ENCODE measurements at places on chromosomes 3 and 15.

GRCh38 chr3:64084640-64085039 is 61.3 kb upstream of the PSMD6 start:
- DNase-seq: no peak

DNA sequence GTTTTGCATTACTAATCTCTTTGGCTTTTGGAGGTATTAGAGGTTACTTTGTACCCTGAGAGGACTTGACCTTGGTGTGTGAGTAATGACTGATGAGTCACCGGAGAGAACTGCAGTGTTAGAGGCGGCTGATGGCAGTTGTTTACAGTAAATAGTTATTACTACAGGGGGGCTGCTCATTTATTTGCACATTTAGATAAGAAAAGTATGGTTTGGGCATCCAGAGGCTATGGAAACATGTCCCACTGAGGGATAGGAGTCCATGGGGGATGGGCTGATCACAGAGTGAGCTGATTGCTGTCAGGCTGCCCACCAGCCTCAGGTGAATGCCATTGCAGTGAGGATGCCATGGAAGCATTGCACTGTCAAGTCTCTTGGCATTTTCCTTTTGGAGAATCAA is 17.3 kb upstream of the STAC start:
- DNase-seq: no peak

- DNase-seq: no peak
Measured at GRCh38 chr3:35045118-35045517, 594.2 kb upstream of the ARPP21 start.

DNA sequence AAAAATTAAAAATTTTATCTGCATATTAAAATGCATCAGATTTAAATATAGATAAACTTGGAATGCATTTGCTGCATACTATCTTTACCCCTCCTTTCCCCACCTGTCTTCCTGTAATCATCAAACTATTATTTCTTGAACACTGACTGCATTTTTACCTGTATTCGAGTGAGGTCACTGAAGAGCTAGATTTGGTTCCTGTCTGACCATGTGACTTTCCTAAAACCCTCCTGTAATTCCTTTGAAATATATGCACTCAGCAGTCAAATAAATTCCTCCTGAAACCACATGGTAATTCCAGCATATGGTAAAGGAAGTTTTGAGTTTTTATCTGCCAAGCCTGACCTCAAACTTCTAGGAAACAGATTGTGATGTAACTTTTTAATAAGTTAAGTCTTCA is 445.6 kb upstream of the FRG2C start:
- DNase-seq: no peak

GRCh38 chr3:149657926-149658743 is at the start of gene WWTR1:
TSS of gene WWTR1 (minus strand) at chr3:149658025. CDS start at chr3:149657306, 719 bp downstream.
- peak; percentile 96 for DNase-seq

- DNase-seq: no peak
Measured at GRCh38 chr15:52527911-52528563, 643 bp downstream of the MYO5A start.

- DNase-seq: no peak
Measured at GRCh38 chr3:30843877-30844276, 50.6 kb downstream of the GADL1 start.

DNA sequence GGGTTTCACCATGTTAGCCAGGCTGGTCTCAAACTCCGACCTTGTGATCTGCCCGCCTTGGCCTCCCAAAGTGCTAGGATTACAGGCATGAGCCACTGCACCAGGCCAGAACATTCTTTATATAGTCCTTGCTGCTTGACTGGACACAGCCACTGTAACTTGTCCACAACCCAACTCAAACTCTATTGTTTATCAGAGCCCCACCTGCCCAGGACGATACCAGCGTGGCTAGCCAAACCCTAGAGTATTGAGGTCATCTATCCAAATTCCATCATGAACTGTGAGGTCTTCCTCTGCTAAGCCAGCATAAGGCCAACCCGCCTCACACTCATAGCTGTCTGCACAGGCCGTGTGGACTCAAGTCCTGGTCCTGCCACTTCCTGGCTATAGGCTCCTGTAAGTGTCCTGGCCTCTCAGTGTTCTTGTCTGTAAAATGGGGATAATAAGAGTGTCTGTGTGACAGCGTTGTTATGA is 63.9 kb downstream of the DAPK2 start:
- no peak for DNase-seq

- no peak for DNase-seq
Measured at GRCh38 chr3:28901018-28901417, 379.9 kb upstream of the RBMS3 start.

- no peak for DNase-seq
Measured at GRCh38 chr3:134066158-134066541, 36.4 kb upstream of the SLCO2A1 start.

GRCh38 chr3:87621667-87622066 is 345.3 kb upstream of the POU1F1 start:
- DNase-seq: no peak

- DNase-seq: peak; percentile 89
Measured at GRCh38 chr15:74300057-74300795, 64.1 kb downstream of the CCDC33 start.

- DNase-seq: no peak
Measured at GRCh38 chr15:77454265-77454664, 33.6 kb downstream of the HMG20A start.

- no peak for DNase-seq
Measured at GRCh38 chr3:150497956-150498355, 48.3 kb downstream of the SERP1 start.

DNA sequence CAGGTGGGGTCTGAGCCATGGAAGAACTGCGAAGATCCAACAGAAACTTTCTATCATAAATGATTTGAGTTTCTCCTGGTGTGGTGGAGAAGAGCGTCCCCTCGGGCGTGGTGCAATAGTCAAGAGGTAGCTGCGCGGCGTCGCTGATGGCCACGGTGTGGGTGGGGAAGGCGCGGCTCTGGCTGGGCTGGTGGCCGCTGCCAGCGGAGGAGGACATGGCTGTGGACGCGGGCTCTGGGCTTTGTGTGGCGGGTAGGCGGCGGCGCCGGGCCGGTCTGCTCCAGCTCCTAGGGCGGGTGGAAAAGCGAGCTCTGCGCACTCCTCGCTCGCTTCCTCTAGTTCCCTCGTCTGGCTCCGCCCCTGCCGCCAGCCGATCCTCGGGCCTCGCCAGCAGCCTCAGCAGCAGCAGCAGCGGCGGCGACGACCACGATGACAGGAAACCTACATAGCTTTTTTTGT is 5.9 kb downstream of the STARD9 start:
- DNase-seq: peak; percentile 92

DNA sequence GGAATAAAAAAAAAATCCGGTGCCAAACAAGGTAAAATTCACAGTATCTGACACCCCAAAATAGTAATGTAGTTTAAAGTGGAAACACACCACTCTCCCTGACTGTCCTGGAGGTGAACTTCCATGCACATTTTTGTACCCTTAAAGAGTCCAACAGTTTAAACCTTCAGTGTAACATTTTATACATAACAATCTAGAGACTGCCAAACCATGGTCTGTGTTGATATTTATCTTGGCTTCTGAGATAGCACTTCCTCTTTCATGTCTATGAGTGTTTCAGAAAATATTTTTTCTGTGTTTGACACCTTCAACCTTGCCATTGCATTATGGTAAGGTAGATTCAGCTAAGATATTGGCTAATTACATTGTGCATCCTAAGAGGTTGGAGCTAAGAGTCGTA is 13.9 kb downstream of the TMEM45A start:
- DNase-seq: no peak

DNA sequence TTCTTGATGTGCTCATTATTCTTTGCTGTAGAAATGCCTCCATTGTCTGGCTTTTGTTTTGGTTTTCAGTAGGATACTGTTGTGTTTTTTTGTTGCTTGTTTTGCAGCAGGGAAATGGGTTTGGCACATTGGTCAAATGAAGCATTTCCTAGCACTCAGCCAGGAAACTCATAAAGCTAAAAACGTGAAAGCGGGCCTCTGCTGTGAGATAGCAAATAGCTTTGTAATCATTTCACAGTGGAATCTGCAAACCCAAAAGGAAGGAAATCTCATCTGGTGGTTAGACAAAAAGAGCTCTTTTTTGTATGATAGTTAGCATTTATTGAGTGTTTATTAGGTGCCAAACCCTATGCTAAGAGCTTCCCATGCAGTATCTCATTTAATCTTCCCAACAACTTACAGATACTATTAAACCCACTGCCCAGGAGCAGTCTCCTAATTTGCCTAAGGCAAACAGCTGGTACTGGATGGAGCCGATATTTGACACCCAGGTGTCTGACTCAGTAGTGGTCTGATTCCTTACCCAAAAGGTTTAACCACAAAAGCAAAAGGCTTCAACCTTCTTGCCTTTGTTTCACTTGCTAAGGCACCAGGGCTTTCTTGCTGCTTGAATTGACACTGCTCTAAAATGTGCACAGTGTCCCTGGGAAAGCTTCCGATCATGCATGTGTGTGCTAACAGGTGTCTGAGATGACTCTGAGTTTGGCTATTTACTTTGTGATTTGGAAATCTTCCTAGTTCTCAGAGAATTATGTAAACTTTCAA is 527.9 kb upstream of the MDFIC2 start:
- DNase-seq: no peak

DNA sequence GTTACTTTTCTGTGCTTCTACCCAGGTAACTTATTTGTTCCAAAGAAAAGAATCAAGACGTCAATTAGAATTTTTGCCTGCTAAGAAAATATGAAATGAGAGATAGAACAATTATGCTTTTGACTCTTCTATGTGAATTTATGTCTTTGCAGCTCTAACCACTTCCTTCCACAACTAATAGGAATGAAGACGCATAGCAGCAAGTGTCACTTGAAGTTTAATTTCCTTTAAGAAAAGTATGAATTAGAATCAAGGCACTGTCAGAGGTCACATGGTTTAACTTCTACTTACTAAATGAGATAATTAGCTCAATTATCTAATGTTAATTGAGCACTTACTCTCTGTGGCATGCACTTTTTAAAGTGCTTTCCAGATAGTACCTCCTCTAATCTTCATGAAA is 3.3 kb downstream of the WDR49 start:
- DNase-seq: no peak

- no peak for DNase-seq
Measured at GRCh38 chr15:59276225-59277178, 69.9 kb downstream of the LDHAL6B start.

GRCh38 chr3:184371570-184372018 is 6.4 kb downstream of the THPO start:
- peak; percentile 90 for DNase-seq

DNA sequence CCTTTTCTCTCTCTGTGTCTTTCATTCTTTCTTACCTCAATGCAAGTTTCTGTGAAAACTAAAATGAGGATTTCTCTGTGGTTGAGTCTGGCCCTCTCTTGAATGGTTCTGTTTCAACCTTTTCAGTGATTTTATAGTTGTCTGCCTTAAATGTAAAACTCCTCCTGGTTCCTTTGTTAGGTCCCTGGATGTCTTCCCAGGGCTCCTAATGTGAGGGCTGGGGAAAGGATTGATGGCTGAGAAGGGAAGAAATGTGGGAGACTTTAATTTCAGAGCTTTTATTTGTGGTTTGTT is 90.6 kb upstream of the GRM7 start:
- no peak for DNase-seq

DNA sequence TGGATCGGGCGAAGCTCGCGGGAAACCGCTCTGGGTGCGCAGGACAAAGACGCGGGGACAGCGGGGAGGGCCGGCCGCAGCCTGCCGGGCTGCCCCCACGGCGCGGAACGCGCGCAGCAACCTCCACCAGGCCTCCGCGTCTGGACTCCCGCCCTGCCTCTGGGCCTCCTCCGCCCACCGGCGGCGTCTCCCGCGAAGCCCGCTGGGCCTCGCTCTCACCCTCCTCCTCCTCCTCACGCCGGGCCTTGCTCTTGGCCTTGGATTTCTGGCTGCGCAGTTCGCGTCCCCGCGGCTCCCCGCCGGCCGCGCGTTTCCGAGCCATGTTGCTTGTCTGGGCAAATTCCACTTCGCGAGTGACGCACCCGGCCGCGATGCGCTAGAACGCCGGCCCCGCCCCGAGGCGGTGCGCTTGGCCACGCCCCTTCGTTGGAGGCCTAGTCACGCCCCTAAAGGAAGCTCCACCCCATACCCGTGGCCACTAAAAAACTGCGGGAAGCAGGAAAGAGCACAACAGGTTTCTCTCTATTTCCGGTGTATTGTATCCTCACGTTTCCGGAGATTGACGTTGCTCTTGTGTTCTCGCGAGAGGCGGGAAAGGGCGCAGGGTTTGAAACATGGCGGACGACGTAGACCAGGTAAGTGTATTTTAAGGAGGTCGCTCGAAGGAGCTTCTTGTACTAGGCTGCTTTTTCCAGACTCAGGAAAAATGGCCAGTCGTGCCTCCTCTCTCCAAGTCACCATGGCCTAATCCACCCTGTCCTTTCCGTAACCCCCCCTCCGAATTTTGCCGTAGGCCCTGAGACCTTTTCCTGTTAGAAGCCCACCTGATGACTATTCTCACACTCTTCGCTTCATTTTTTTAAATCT is at the start of the genes LSM3 and XPC:
TSS of gene LSM3 (plus strand) at position 571 of the 867 bp plus-strand sequence. CDS start at position 615, 44 bp downstream.
TSS of gene XPC (minus strand) at position 355 of the 867 bp plus-strand sequence. CDS start at position 322, 33 bp downstream.
- peak; percentile 99 for DNase-seq

GRCh38 chr15:60017538-60018520 is 13.7 kb downstream of the FOXB1 start:
- no peak for DNase-seq

- DNase-seq: peak; percentile 90
Measured at GRCh38 chr3:52004163-52004787, 8.6 kb upstream of the RPL29 start.

GRCh38 chr15:68447976-68448755 is 16.2 kb upstream of the ITGA11 start:
- DNase-seq: no peak

GRCh38 chr3:19547665-19548464 is 386.2 kb downstream of the EFHB start:
- DNase-seq: no peak

DNA sequence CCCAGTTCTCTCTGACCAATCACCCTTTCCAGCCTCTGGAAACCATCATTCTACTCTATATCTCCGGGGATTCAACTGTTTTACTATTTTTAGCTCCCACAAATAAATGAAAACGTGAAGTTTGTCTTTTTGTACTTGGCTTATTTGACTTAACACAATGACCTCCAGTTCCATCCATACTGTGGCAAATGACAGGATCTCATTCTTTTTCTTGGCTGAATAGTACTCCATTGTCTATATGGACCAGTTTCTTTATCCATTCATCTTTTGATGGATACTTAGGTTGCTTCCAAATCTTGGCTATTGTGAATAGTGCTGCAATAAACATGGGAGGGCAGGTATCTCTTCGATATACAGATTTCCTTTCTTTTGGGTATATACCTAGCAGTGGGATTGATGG is 34.1 kb downstream of the NRROS start:
- no peak for DNase-seq
